NCI-H187 treated with DMSO at 0.1 percent for 48 hours (cell line): ENCODE measurements at places on chromosomes 2 and 18.

- DNase-seq, result no peak
Observed at GRCh38 chr2:12048550-12048949, 302.1 kb downstream of the LPIN1 start.

- no peak for DNase-seq
Observed at GRCh38 chr2:1979138-1979537, 234.8 kb upstream of the PXDN start.

- DNase-seq, result no peak
Observed at GRCh38 chr2:22995576-22995975, 389.4 kb upstream of the KLHL29 start.

DNA sequence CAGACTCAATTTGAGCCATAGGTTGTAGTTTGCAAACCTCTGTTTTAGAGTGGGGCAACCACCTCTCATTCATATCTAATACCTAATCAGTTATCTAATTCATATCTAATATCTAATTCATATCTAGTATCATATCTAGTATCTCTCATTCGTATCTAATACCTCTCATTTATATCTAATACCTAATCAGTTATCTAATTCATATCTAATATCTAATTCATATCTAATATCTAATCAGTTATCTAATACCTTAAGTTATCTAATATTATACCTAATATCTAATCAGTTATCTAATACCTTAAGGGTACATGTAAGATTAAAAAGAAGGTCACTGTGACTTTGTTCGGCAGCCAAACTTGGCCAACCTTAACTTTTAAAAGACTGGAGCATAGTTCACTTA, 403.4 kb upstream of the MMADHC start:
- no peak for DNase-seq

- DNase-seq, result no peak
Observed at GRCh38 chr2:223841436-223842190, 4.2 kb upstream of the AP1S3 start.
